ENCODE measurements at places on chromosomes 16 and 17.

- DNase-seq, result peak; percentile 96
Observed at GRCh38 chr16:15672514-15673167, 22.6 kb downstream of the NDE1 start.

DNA sequence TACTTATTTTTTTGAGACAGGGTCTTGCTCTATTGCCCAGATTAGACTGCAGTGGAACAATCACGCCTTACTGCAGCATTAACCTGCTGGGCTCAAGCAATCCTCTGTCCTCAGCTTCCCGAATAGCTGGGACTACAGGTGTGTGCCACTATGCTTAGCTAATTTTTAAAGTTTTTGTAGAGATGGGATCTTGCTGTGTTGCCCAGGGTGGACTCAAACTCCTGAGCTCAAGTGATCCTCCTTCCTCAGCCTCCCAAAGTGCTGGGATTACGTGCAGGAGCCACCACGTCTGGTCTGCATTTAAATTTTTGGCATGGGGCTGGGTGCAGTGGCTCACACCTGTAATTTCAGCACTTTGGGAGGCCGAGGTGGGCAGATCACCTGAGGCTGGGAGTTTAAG, 41.0 kb upstream of the INTS2 start:
- no peak for DNase-seq

GRCh38 chr17:44310609-44311376, 2.4 kb downstream of the RUNDC3A start:
- DNase-seq, result no peak

DNA sequence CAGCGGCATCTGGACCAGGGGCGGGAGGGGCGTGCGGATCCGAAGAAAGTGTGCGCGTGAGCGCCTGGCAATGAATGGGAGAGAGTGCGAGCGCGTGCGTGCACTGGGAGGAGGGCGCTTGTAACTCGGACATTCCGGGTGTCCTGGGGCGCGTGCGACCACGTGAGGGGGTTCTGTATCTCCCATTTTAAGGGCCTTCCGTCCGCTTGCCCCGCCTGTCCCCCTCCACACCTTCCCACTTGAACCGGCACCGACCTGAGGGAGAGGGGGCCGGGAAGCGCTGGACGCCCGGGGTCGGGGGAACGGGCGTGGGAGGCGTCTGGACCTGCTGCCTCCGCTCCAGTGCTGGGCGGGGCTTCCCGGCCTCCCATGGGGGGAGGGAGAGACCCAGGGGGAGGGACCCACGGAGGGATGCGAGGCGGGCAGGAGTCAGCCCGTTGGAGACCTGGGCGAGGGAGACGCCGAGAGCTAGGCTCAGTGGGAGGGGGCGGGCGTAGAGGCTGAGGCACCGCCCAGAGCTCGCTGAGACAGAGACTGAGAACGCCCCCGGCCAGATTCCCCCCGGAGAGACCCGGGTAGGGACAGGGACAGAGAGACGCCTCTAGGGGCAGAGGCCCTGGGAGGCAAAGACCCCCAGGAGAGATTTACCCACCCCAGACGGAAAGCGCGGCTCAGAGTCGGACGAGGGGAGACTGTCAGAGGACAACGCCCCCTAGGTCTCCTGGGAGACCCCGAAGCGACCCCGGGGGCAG, at the start of gene KREMEN2:
TSS of gene KREMEN2 (plus strand) at position 553 of the 752 bp plus-strand sequence. CDS start 246 bp downstream, outside the sequence.
- DNase-seq, result no peak

DNA sequence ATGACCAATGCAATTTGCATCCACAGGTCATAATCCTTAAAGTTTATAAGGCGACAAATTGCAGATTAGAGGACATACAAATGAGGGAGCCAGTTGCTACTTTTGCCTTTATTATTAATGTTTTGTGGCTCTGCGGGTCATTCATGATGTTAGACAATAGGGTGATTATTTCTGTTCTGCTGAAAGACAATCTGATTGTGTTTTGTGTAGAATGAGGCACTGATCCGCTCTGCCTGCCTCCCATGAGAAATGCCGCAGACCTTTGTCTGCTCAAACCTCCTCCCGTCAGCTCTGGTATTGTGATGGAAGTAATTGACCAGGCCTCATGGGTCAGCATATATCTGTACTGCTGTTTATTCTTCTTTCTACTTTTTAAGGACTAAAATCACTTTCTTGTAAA, 224.9 kb downstream of the PRKCA start:
- DNase-seq, result no peak

DNA sequence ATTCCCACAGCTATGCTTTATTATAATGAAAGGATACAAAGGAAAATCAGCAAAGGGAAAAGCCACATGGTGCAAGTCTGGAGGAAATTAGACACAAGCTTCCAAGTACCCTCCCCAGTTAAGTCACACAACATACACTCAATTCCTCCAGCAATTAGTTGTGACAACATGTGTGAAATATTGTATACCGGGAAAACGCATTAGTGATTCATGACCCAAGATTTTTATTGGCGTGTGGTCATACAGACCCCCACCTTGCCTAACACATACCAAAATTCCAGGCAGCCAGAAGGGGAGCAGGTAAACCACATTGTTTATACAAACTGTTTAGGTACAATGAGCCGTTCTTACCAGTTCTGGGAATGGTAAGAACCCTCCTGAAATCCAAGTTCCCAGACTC, 160.6 kb downstream of the CYB561 start:
- peak; percentile 55 for DNase-seq

DNA sequence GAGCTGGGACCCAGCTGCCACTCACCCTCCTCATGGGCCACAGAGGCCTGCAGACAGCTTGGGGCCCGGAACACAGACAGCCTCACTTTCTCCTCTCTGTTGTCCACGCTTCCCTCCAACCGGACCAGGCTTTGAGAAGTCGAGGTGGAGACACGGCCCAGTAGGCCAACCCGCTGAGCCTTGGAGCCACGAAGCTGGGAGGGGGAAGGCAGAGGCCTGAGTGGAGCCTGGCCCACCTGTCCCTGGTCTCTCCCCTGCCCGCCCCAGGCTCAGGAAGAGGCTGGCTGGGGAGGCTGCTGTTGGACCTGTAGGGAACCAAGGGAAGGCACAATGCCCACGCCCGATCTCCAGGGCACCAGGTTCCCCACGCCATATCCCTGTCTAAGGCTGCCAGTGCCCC, 48.1 kb downstream of the RMI2 start:
- DNase-seq, result no peak

DNA sequence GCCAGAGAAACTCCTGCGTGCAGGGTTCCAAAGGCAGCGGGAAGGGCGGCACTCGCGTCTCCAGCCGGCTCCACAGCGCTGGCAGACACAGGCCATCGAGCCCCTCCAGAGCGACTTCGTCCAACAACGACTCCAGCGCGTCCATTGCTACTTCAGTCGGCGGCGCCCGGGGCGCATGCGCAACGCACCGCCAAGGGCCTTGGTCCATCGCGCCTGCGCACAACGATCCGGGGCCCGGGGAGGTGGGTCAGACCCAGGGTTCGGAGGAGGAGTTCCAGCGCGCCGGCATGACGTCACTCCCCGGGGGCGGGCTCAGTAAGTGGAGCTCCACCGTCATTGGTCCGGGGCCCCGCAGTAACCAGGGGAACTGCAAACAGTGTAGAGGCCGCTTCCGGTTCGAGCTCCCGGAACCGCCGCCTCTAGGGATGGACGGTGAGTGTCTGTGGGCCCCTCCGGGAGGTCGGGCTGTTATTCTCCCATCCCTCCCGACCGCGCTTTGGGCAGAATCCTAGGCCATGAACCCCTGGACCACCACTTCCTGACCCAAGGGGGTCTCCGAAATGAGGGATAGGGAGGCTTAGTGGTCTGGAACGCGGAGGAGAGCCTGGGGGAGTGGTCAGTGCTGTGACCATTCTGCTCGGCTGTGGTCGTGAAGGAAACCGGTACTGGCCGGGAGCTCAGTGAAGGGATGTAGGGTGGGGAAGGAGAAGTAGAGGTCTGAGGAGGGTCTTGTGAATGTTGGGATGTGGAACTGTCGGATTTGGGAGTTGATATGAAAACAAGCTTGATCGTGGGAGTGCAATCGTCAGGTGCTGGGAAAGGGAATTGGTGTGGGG, at the start of the genes GTF3C1 and KATNIP:
TSS of gene GTF3C1 (minus strand) at position 168 of the 836 bp plus-strand sequence. CDS start at position 145, 23 bp downstream.
TSS of gene KATNIP (plus strand) at position 399 of the 836 bp plus-strand sequence. CDS start at position 426, 27 bp downstream.
- DNase-seq, result peak; percentile 99

GRCh38 chr16:31527734-31528274, at the start of gene AHSP:
Gene AHSP (plus strand): TSS chr16:31527900. CDS start chr16:31528140, 240 bp downstream.
- DNase-seq, result no peak

DNA sequence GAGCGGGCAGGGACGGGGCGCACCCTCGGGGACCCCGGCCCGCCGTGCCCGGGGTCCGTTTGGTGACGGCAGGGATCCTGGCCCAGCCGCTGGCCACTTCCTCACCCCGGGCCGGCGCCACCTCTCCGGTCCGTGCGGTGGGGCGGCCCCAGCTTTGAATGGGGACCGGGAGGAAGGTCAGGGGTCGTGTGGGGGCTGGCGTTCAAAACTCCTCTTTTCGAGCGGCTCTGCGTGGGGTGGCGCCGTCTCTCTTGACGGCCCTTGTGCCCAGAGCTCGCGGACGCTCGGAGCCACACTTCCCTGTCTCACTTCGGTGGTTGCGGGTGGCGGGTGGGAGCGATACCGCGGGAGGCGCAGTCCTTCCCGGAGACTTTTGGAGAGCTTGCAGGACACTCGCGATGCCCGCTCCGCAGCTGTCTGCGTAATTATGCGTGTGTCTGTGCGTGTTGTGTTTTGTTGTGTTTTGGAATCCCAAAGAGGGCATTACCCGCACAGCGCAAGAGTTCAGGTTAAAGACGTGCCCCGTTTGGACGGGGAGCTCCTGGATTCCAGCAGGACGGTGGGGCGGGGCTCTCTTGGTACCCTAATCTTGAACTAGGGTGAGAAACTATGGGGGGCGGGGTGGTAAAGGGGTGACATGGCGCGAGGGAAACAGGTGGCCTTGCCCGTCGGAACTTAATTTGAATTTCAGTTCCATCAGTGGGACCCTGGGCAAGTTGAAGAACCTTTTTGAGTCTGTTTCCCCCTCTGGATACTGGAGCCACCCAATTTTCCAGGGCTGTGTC, 637 bp downstream of the PLCG2 start:
- no peak for DNase-seq

DNA sequence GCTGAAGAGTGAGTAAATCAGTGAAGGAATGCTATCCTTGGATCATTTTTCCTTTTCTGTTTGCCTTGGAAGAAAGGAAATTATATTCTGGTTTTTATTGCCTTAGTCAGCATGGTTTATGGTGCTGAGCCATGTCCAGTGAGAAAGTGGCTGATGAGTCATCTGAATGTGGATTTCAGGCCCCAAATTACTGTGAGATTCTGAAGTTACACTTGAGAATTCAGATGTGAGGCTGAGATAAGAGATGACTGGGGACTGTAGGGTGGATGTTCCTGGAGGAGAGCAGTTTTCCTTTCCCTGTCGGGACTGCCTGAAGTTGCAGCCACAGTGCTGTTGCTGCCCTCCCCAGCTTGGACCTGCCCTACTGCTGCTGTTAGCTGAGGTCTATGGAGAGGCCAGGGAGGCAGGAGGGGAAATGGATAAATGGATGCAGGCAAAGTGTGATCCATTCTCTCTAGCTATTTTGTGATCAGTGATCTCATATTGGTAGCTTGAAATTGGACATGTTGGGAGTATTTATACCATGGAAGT, 4.2 kb upstream of the MAP3K14 start:
- peak; percentile 98 for DNase-seq

GRCh38 chr16:48165961-48166578, 10.3 kb upstream of the ABCC12 start:
- DNase-seq, result peak; percentile 15

DNA sequence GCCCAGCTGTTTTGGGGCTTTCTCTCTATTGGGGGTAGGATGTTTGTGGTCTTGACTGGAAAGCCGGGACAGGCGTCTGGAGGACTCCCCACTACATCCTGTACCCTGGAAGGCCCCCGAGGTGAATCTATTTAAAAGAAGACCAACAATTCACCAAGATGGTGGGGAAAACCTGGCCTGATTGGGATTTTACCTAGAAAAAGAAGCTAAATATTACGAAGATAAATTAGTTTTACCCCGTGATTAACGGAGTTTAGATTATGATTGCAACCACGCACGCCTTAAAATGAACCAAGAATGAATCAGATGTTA, 779 bp upstream of the CCDC102A start:
- DNase-seq, result no peak

DNA sequence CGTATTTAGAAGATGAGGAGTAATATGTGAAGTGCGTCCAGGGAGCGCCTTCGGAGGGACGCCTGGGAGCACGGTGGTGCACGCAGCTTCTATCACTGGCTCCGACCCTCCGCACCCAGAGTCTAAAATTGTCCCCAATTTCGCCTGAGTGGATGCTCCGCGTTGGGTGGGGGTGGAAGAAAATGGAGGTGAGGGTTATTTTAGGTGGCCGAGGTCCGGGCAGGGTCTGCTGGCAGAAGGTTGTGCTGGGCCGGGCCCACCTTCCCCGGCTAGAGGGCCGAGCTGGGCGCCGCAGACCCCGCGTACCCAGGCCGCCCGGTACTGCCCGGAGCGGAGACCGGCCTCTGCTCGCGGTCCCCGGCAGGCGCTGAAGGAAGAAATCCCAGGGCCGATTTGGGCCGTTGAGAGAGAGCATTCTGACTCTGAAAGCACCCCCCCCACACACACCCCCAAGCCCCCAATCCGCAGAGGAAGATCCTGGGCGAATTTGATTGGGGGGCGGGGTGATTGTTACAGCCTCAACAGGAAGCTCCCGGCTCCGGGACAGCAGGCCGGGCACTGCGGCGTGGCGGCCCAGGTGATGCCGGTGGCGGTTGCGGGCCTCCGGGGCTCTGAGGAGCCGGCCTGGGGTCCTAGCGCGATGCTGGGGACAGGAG, 3.0 kb downstream of the BAHCC1 start:
- DNase-seq, result peak; percentile 76

DNA sequence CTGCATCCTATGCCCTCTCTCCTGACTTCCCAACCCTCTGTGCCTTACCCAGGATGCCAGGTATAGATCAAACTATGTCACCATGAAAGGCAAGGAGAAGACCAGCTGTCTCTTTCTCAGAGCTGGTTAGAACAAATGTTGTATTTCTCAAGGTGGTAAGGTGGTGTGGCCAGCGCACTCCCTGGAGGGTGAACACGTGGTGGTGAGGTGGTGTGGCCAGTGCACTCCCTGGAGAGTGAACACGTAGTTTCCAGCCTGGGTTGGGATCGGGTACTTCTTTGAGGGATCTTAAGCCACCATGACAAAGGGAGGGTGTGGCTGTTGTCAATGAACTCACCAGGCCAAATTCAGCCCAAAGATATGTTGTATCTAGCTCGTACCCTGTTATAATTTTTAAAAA, 26.8 kb downstream of the KATNIP start:
- no peak for DNase-seq

- no peak for DNase-seq
Observed at GRCh38 chr16:48565752-48566151, 44.2 kb downstream of the N4BP1 start.
